Fibroblast of mammary gland (primary cell): ENCODE measurements at places on chromosomes 6 and 20.

DNA sequence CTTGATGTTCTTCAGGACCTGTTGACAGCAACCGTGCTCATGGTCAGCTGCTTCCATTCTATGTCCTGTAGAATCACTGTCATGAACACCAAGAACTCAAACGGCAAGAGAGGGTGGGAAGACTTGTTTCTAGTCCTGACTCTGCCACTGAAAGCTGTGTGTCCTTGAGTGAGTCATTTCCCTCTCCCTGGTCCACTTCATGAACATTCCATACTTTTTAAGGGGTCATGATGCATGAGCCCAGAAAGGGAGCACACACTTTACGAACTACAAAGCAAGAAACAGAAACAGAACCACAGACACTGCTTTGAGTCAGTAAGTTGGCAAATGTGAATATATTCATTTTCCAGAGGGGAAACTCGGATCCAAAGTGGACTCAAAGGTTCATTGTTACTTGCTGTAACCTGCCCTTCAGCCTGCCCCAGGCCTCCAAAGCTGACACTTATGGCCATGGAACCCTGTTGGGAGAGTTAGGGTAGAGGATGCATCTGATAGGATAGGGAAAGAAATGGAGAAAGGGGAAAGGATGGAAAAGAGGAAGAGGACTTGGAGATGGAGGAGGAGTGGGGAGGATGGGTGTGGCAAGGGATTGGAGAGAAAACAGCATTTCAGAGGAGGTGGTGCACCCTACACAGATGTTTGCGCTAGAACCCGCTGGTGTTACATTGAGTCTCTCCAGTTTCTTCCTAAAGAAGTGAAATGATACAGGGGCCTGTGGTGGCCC is 129.8 kb downstream of the FOXO3 start:
- DNase-seq = peak; percentile 84

- peak; percentile 12 for DNase-seq
These were observed 22.5 kb upstream of the OPN5 start for GRCh38 chr6:47759364-47759763.

DNA sequence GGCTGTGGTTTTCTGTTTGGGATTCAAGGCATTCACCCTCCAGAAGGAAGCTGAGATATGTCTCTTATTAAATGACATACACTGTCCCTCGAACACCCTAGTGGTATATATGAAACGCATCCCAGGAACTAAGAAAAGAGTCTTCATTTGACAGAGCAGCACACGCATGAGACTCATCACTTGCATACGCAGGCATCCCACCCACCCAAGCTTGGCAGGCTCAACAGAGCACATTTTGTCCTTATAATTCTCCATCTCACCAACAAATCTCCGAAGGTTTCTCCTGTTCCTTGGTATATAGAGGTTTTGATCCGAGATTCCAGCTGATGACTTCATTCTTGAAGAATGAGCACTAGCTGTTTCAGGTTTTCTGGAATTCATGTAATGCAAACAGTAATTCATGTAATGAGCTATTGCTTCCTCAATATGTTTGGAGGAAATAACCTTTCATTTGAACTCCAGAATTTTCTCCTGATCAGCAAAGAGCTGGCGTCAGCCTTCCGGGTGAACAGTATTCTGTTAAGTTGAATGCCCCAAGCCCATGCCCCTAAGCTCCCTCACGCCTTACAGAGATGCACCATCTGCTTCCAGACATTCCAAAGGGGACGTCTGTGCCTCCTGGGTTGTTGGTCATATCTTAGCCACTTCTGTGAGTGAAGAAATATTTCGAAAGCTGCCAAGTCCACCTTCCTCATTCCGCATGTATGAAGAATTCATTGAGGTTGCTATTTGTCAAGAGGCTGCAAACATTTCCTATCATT is 66.0 kb upstream of the CDH4 start:
- DNase-seq = peak; percentile 98

GRCh38 chr20:64246616-64247306 is 8.8 kb upstream of the PCMTD2 start:
- no peak for DNase-seq

- DNase-seq = no peak
These were observed 97.3 kb upstream of the FOXA2 start for GRCh38 chr20:22681591-22682248.

- DNase-seq = no peak
These were observed 4.5 kb downstream of the GJA1 start for GRCh38 chr6:121439926-121440325.

- DNase-seq = no peak
These were observed 47.0 kb downstream of the FBXL4 start for GRCh38 chr6:98900706-98901105.

DNA sequence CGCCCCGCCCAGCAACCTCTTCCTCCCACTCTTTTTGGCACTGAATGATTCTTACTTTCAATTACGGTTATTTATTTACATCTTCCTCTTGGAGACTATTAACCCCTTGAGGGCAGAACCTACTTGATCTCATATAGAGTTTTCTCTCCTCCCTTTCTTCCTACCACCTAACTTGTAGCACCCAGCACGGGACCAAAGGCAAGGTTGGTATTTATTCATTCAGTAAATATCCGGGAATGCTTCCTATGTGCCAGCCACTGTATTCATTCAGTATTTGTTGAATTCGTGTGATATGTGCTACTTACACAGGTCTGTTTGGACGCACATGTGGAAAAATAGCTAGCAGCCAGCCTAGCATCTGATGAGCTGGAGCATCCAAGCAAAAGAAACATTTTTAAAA is 1.3 kb upstream of the CNKSR3 start:
- DNase-seq = peak; percentile 8

- DNase-seq = peak; percentile 45
These were observed 7.9 kb downstream of the PEX6 start for GRCh38 chr6:42970871-42971612.

GRCh38 chr6:83221889-83222479 is 28.8 kb downstream of the RWDD2A start:
- peak; percentile 60 for DNase-seq

DNA sequence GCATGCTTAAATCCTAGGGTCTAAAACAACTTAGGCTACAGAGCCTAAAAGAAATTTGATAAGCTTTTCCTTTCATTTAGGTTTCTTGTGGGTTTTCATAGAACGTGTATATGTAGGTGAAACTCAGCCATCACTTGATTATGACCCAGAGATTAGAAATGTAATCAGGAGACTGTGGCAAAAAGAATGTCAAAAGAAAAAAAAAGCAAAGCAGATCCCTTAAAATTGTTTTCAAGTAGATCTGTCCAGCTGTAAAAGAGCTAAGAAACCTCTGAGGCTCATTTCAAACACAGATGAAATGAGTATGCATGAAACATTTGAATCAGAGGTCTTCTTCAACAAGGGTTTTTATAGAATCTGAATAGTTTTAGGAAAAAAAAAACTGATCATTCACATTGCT is 341.3 kb upstream of the PRDM1 start:
- DNase-seq = no peak

DNA sequence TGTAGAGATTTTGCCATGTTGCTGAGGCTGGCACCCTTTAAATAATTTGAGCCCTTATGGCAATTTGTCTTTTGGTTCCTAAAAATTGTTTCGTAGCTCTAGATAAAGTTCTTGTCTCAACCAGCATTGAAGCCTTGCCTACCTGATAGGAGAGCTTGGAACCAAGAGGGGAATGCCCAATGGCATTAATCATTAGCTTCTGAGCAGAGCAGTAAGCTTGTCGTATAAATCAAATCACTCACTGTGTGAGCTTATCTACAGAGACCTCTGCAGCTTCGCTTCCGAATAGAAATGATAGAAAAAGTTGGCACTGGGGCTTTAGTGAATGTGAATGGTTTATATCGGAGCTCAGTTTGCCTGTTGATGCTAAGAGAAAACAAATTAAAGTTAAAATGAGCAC is 10.7 kb downstream of the ANKRD6 start:
- DNase-seq = no peak

DNA sequence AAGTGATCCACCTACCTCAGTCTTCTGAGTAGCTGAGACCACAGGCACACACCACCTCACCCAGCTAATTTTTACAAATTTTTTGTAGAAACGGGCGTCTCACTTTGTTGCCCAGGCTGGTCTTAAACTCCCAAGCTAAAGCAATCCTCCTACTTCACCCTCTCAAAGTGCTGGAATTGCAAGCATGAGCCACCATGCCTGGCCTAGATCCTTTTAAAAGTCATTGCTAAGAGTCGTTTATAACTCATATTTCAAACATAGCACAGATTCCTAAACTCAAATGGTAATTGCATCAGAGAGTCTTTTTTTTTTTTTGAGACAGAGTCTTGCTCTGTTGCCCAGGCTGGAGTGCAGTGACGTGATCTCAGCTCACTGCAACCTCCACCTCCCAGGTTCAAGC is 7.7 kb upstream of the SAMHD1 start:
- no peak for DNase-seq

GRCh38 chr6:4567141-4567540 is 209.1 kb upstream of the CDYL start:
- DNase-seq = peak; percentile 22

GRCh38 chr20:35981969-35982368 is 13.6 kb downstream of the CNBD2 start:
- no peak for DNase-seq

DNA sequence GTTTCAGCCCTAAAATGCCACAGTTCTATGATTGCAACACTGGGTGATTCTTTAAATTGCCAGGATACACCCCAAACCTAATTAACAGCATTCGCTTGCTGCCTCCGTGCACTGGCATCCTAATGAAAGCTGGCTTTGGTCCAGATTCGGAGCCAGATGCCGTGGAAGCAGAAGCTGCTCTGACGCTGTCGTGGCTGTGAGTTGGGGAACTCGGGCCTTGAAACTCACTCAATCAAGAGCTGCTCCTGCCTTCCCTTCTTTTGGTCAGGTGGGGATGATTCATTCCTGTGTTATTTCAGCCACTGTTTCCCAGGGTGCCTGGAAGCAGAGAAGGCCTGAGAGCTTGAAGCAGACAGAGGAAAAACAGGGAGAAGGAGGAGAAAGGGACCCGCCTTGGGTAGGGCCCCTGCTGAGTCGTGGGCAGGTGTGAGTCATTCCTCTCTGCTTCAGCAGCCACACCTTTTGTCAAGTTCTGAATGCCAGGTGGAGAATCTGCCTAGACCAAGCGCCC is 36.2 kb upstream of the DSP start:
- peak; percentile 63 for DNase-seq

DNA sequence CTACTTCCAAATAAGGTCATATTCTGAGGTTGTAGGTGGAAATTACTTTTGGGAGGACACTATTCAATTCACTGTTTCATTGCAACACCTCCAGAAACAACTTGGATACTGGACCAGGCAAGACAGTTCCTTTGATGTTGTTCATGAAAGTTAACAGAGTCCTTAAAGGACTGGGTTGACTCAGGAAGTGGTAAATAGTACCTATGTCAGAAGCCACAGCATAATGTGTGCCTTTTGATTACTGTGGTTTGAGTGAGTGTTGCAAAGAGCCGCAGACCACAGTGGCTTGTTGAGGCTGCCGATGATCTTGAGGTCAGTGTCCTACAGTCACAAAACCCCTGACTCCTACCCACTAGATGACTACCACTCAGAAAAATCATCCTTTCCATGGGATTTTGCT is 10.9 kb downstream of the IL20RA start:
- DNase-seq = no peak
